ENCODE measurements at places on chromosomes 6 and 20.

DNA sequence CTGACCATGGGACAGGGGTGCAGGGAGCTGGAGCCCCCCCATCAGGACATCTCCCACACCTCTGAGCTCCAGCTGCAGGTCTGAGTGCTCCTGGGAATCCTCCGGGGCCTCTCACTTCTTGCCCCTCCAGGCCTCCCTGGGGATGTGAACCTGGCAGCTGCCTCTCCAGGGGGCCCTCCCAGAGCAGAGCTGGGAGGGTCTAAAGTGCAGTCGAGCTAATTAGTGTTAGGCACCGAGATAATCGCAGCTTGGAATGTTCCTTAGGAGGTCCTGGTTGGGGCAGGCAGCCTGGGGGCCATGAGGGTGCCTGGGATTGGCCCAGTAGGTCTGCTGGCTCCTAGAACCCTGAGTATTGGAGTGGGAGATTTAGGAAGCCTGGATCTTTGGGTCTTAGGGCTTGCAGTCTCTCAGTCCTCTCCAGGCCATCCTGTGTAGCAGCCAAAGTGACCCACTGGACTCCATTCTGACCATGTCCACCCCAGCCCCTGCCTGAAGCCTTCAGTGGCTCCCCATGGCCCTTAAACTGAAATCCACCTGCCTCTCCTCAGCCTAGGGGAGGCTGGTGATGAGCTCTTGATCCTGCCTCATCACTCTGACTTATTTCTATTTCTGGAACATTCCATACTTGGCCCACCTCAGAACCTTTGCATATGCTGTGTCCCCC is 26.0 kb downstream of the CEBPB start:
- no peak for DNase-seq

DNA sequence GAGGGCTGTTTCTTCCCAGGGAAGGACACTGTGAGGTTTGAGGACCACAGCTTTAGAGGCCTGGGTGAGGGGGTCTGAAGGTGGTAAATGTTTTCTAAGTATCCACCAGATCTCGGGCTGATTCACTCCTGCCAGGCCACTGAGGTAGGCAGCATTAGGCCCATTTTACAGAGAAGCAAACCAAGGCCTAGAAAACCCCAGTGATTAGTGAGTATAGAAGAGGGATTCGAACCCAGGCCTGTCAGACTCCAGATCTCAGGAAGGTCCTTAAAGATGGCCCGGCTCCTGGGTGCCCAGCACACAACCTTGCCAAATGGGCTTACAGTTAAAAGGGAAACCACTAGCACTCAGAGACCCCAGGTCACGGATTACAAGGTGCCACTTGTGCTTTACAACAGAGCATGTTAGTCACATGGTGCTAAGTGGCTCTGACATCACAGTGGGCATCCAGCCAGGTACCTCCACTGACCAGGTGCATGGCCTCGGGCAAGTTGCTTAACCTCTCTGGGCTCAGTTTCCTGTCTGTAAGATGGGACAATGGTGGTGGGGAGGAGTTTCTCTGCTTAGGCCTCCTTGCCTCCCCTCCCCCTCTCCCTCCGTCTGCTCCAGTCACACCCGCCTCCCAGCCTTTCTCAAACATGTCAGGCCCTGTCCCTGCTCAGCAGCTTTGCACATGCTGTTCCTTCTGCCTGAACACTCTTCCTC is 18.8 kb upstream of the SIRPA start:
- DNase-seq = no peak

GRCh38 chr20:60137657-60138245 is 179.5 kb downstream of the CDH26 start:
- no peak for DNase-seq

DNA sequence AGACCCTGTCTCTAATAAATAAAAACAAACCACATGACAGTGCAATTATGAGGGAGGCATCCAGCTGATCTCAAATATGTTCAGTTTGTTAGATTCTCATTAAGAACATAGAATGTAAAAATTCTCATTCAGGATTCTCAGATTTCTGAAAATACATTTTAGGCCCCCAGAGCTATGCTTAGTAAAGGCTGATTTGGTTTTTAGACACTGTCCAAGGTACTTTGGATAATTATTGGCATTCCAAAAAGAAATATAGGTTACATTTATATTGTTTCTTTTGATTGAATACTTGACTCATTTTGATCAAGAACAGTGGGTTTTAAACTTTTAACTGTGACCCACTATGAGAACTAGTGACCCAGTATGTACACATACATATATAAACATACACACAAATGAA is 55.5 kb downstream of the ANKRD6 start:
- DNase-seq = no peak

- DNase-seq = no peak
Observed at GRCh38 chr20:60937585-60937984, 314.5 kb upstream of the CDH4 start.

DNA sequence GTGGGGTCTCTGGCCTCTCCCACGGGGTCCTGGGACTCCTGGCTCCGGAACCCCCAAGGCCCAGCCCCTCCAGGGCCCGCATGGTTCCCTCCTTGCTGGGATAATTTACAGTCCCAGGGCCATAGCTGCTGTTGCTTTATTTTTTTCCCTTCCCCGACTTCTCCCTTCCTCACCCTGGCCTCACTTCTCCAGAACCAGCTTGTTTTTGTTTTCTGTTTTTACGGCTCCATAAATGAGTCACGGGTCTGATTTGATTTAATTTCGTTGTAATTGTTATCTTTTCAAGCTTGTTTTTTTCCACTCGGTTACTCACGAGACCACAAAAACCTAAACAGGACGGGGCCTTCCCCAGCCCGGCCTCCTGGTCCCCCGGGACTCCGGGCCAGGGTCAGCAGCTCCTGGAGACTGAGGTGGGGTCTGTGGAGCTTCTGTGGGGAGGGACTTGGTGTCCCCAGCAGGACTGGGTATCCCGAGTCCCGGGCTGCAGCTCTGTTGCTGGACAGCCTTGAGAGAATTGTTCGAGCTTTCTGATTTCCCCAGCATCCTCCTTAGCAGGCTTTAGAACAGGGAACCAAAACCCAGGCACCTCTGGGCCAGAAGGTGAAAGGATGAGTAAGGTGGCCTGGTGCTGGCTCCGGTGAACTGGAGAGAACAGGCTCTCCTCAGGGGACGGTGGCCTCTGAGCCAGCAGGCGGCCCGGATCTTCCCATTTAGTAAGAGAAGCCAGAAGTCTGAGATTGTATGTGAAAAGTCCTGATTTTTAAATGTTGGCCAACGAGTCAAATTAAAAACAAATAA is 94.9 kb downstream of the CEBPB start:
- no peak for DNase-seq

DNA sequence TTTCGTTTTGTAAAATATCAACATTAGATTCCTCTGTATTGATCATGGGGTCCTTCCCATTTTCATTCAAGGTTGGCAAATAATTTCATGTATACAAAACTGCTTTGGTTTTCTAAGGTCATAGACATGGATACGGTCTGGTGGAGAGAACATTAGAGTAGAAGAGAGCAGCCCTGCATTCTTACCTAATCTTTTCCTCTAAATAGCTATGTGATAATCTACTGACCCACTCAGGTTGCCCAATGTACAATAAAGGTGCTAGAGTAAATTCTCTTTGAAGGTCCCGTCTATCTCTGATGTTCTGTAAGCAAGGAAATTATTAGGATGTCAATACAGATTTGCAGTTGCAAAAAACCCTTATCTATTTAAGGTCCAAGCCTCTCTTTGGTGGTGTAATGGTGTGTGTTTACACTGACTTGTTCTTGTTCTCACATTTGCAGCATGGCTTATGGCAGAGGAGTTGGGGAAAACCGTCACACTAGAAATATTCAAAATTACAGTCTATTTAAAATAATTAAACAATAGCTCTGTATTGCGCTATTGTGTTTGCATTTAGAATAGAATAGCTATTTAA is 31.2 kb upstream of the NOX3 start:
- no peak for DNase-seq

GRCh38 chr6:114897536-114897935 is 554.7 kb upstream of the HS3ST5 start:
- no peak for DNase-seq

GRCh38 chr6:117075218-117075617 is 190.1 kb upstream of the VGLL2 start:
- no peak for DNase-seq

DNA sequence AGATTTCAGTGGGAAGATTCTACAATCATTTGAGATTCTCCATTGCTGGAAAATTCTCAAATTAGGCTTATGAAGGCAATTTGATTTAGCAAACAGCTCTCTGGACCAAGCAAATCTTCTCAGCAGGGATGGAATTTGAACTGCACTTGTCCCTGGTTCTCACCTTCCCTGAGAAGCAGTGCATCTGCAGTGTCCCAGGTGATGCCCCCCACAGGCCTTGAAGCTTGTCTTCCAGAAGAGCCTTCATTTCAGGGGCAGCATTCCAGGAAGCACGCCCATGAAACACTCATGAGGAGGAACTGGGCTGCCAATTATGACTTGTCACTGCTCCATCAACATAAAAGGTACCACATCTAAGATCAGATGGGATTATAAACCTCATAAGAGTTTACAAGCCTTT is 82.8 kb upstream of the HDAC2 start:
- DNase-seq = no peak

GRCh38 chr20:37194621-37195417 is 15.5 kb upstream of the MROH8 start:
- no peak for DNase-seq

DNA sequence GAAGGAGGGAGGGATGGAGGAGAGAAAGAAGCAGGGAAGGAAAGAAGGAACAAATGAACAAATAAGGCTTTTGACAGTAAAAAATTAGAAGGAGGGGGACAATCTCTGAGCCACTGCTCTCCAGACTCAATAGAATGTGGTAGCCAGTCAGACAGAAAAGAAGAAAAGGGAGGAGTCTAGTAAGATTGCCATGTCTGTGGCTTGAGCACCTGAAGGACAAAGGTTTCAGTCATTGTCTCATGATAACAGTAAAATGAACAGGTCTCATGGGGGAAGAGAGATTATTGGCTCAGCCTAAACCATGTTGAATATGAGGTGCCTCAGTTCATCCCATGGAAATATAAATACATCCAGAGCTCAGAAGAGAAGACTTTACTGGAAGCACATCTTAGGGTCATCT is 14.0 kb upstream of the LOC128125822 start:
- no peak for DNase-seq

- DNase-seq = no peak
Observed at GRCh38 chr6:113149511-113149910, 707.6 kb upstream of the MARCKS start.

DNA sequence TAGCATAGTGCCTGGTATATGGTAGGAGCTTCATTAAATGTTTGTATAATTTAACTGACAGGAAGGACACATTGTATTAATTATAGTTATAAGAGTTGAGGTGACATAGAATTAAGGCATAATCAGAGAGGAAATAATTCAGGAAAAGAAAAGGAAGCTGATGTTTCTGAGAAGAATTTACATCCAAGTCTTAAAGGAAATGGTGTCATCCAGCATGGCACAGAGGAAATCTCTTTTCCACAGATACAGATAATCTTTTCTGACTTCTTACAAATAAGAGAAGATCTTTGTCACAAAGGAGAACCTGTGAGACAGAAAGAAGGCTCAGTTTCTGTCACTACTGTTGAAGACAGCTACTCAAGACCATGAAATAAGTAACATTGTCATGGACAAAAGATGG is 222.5 kb downstream of the GJA1 start:
- DNase-seq = no peak

GRCh38 chr6:123415844-123416468 is 220.8 kb downstream of the TRDN start:
- peak; percentile 0 for DNase-seq

DNA sequence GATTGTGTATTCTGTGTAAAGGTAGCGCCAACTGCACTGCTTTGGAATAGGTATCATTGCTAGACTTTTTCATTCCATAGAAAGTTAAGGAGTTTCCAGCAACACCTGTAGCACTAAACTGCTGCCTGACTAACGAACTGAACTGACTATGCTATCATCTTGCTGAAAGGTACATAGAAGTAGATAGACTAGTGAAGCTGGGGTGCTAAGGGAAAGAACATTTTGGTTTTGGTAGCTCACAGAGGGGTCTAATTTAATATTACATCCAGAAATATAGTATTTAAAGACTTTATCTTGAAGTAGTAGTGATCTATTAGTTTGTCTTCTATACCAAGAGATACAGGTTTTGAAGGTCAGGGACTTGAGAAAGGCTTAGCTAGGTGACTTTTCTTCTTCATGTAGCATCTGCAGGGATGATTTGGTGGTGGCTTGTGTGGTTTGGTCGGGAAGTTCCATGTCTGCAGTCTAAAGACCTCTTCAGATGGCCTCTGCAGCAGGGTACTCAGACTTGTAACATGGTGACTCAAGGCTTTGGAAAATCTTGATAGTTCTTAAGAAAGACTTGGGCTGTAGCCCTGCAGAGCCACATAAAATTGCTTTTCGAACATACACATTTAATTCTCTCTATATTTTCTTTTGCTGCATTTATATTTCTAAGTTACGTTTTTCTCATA is 10.2 kb downstream of the SENP6 start:
- DNase-seq = no peak
